ENCODE measurements at places on chromosomes 1 and 21.

DNA sequence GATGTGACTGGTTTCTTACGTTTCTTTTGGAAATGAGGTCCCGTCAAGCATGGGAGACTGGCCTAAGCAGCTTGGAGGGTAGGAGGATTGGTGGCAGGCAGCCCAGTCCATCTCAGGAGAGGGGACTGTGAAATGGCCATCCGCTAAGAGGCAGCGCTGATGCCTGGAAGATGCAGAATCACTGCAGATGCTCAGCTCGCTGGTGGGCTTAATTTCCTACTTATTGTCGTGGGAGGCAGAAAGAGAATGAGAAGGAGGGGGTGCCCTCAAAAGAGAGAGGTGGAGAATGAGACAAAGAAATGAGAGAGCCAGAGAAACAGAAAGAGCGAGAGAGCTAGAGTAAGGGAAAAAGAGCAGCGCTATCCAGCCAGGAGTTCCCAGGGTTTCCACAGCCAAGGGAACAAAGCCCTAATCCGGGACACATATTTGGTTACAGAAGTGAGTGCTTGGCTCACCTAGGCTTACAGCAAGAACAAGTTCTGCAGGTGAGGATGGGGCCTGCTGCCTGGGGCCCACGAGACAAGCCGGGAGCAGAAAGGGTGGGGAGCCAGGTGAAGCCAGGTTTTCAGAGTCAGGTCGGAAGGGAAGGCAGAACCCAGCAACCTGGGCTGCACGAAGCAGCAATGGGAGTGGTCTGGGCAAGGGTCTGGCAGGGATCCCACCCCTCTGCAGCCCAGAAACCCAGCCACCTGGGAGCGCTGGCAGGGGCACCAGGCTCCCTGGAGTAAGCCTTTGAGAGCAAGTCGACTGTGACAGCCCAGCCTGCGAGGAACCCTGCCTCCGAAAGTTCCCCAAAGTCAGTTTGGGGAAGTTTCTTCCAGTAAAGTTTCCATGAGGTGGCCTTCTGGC lies 5.8 kb downstream of the ECE1 start:
- no peak for DNase-seq

- DNase-seq, result no peak
Measured at GRCh38 chr1:202038688-202039346, 28.4 kb downstream of the ELF3 start.

DNA sequence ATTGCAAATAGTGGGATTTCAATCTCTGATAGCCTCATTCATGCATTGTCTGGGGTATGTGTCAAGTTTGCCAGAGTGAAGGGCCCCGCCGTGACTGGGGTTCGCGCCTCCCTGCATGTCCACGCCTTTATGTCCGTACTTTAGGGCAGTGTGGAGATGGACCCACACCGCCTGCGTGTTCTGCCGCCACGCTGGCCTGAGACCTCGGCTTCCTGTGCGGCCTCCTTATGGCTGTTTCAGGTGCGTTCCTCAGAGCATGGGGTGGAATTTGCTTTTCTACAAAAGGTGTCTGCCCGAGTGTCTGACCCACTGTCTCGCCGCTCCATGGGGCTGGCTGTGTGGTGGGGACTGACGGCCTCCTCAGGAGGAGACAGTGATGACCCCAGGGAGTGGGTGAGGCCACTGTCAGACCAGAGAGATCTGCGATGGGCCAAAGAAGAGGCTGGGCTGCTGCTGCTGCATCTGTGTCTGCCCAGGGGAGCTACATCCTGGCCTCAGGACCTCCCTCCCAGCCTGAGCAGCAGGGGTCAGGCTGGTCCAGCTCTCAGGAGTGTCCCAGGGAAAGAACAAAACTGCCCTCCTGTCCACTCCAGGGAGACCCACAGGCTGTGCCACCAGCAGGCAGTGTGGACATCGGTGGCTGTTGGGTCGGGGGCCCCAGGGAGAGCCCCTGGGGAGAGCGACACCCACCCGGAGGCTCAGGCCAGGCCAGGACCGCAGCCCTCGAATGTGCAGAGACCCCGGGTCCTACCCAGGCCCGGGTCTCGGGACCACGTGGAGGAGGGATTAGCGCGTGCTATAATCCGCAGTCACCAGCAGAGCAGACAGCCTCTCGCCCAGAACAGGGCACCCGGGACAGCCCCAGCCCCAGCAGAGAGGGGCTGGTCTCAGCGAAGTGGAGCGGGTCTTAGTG lies 9.8 kb upstream of the SLC19A1 start:
- DNase-seq, result no peak

GRCh38 chr1:101131239-101131843 lies 105.5 kb upstream of the S1PR1 start:
- DNase-seq, result no peak

DNA sequence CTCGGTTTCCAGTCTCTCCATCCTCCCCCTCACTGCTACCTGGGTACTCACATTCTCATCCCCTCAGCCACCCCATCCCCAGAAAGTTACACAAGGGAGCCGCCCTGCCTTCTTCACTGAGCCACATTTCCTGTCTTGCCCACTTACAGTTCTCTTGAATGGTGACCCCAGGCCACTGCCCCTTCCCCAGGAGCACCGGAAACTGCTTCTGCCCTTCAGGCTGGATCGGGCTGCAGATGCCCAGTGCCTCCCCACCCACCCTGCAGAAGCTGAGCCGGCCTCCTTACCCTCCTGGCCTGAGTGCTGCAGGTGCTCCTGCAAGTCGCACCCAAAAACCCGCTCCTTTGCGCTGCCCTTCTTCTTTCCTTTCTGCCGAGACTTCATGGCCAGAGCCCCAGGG lies 450 bp downstream of the ARHGAP30 start:
- no peak for DNase-seq

GRCh38 chr1:85137660-85138059 lies 63.2 kb downstream of the SYDE2 start:
- DNase-seq, result no peak

DNA sequence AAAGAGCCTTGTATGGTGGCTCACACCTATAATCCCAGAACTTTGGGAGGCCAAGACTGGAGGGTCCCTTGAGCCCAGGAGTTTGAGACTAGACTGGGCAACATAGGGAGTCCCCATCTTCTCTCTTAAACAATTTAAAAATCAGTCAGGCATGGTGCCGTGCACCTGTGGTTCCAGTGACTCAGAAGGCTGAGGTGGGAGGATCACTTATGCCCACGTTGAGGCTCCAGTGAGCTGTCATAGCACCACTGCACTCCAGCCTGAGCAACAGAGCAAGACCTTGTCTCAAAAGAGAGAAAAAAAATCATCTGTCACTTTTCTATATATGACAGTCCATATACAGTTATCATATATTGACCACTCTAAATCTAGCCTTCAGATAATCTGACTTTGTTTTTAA lies 658.3 kb downstream of the LTN1 start:
- no peak for DNase-seq

DNA sequence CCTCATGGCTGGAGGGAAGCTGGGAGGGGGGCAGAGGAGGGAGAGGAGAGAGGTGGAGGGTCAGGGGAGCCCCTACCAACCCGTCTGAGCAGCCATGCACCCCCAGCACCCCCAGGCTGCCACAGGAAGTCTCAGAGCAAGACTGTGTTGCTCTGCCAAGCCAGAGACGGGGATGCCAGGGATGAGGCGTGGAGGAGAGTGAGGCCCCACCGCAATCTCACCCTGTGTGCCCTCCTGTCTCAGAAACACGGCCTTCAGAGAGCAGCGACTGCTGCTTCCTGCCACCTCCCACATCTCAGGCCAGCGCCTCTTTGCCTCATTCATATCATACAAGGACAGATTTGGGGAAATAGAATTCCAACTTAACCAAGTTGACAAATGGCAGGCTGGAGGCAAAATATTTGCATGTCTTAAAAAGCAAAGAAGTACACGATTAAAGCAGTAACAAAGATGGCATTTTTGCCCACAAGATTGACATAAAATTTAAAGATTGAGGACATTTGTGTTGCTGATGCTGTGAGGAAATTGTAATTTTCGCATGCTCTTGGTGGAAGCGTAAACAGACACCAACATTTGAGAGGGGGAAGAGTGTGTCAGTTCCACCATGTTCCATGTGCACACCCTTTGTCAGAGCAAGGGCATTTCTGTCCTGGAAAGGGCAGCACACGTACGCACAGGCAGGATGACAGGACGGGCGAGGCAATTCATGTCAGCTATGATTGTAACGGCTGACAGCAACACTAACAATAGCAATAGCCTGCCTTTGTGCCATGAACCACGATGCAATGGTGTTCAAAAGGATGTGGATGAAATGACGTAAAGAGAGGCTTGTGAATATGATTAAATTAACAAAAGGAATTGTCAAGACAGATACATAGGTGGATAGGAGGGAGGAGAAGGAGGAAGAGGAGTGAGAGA lies 59.0 kb upstream of the BACE2 start:
- DNase-seq, result no peak

DNA sequence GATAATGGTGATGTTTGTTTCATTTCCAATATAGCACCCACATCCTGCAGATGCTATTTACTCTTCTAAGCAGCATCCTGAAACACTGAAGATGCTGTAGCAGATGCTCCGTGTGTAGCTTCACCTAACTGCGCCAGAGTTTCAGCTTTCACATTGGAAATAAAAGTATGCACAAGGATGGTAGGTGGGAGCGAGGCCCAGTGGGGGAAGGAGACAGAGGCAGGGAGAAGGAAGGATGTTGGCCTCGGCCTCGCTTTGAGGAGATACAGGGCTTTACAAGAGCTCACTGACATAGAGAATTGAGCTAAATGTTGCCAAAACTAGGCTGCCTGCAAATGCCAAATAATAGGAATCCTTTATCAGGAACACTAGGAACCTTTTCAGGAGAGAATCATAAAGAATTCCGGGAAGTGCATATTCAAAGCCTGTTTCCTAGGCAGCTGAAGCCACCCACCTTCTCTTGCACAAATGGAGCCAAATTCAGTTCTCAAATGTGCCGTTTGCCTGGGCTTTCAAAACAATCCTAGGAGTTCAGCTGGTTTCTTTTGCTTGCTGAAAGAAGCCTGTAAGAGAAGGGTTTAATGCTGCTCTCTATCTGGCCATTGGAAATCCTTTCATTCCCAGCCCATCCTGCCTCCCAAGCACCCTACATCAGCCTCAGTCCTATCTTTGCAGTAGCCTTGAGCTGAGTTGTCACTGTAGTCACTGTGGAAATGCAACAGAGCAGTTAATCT lies 135.4 kb upstream of the ATP1B1 start:
- no peak for DNase-seq

GRCh38 chr21:17554679-17555465 lies 42.0 kb downstream of the CXADR start:
- no peak for DNase-seq

- DNase-seq, result no peak
Measured at GRCh38 chr1:55466373-55466772, 251.2 kb upstream of the USP24 start.

DNA sequence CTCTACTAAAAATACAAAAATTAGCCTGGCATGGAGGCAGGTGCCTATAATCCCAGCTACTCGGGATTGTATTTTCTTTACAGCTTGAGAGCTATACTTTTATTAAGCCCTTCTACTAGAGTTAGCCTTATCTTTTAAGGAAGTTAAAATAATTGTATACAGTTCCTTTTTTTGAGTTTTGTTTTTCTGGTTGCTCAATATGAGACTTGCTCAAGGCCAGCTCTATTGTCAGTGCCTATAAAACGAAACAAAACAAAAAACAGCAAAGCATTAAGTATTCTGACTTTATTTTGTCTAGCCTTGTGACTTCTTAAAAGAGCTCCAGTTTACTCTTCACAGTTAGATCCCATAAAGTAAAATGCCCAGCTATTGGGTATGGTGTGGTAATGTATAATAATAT lies 17.2 kb downstream of the PKN2 start:
- DNase-seq, result no peak

GRCh38 chr1:54475357-54475881 lies 69.2 kb upstream of the SSBP3 start:
- DNase-seq, result no peak

GRCh38 chr1:109433322-109433721 lies 7.1 kb upstream of the PSMA5 start:
- no peak for DNase-seq

DNA sequence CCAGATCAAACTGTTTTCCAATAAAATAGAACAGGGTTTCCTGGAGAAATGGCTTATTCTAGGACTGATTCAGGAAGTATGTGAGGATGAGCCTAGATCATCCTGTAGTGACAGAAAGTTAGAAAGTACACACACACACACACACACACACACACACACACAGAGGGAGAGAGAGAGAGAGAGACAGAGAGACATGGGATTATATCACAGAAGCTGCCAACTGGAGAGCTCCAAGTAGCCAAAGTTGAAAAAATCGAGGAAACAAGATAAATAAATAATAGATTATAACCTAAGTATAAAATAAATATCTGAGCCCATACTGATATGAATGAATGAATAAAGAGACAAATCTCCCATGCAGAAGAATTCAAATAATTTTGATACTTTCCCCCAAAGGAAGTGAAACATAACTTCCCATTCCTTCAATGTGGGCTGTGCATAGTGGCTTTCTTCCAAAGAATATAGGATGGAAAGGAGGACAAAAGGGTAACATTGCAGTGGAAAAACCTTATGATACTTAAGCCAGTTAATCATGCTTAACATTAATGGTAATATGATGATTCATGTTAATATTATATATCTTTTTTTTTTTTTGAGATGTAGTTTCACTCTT lies 171.6 kb downstream of the NTPCR start:
- DNase-seq, result no peak

DNA sequence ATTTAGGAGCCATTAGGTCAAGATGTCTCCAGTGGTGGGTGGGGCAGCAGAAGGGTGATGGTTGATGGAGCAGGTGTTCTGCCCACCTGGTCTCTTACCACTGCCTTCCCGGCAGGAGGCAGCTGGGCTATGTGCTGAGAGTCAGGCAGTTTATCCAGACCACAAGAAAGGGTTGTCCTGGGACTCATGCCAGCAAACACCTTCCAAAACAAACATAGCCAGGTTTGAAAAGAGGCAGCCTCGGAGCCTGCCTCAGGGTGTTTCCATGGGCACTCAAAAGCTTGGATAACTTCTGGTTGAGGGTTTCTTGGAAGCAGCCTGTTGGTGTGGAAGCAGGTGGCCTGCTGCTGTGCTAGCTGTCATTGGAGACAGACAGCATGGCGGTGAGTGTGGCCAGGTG lies 187.2 kb downstream of the PCP4 start:
- DNase-seq, result no peak

DNA sequence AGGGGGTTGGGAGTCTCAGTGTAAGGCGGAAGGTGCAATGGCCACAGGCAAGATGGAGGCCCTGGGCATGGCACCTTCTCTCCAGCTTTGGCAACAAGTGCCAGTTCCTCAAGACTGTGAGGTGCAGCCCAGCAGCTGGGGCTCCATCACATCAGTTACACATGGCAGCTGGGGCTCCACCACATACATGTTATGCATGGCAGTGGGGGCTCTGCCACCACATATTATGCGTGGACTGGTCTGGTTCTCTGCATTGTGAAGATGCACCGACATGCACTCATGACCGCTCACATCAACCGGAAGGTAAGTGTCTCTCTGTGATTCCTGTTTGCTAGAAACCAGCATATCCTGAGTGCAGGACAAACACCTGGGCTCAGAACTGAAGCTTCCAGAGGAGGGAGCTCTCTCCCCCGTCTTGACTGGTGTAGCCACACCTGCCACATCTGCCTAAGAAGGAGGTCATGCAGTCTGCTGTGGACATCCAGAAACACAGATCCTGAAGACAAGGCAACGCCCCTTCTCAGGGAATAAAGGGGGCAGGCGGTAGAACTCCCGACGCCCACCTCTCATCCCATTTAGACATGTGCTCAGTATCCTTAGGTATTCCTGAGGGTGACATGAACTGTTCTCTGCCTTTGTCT lies 104.1 kb upstream of the TMPRSS2 start:
- DNase-seq, result no peak
